Stimulated activated CD8-positive, alpha-beta memory T cell treated with anti-CD3 and anti-CD28 coated beads, Interleukin-15, amount 100 ng/mL, for 4 hours (primary cell): ENCODE measurements at places on chromosomes 4 and X.

GRCh38 chr4:18234108-18234507, 212.6 kb upstream of the LCORL start:
- DNase-seq = no peak

GRCh38 chr4:113699772-113700171, 61.8 kb downstream of the CAMK2D start:
- DNase-seq = no peak

GRCh38 chr4:111991797-111992196, 153.5 kb upstream of the FAM241A start:
- DNase-seq = no peak

- no peak for DNase-seq
Measured at GRCh38 chrX:52118262-52118661, 49.3 kb upstream of the MAGED4B start.

- DNase-seq = no peak
Measured at GRCh38 chrX:130347321-130347720, 7.6 kb downstream of the SLC25A14 start.

GRCh38 chr4:102439236-102439614, 61.9 kb upstream of the NFKB1 start:
- no peak for DNase-seq
